Esophagus muscularis mucosa (tissue), 4 donors: ENCODE measurements at places on chromosomes 4 and X. TPM values are rescaled to one million over a fixed set of nuclear protein-coding genes. Genes with fewer than 3 reads are reported as not detected.

Gene SPIN3
- total RNA-seq = 7.3 TPM

Gene SYP
- 6.5 TPM for total RNA-seq

GRCh38 chr4:169250796-169251195 lies 20.0 kb downstream of the SH3RF1 start:
- DNase-seq = no peak
- H3K27ac ChIP-seq = no peak overlapping the region
- no peaks in the 10 kb centered on the region for H3K27me3 ChIP-seq

DNA sequence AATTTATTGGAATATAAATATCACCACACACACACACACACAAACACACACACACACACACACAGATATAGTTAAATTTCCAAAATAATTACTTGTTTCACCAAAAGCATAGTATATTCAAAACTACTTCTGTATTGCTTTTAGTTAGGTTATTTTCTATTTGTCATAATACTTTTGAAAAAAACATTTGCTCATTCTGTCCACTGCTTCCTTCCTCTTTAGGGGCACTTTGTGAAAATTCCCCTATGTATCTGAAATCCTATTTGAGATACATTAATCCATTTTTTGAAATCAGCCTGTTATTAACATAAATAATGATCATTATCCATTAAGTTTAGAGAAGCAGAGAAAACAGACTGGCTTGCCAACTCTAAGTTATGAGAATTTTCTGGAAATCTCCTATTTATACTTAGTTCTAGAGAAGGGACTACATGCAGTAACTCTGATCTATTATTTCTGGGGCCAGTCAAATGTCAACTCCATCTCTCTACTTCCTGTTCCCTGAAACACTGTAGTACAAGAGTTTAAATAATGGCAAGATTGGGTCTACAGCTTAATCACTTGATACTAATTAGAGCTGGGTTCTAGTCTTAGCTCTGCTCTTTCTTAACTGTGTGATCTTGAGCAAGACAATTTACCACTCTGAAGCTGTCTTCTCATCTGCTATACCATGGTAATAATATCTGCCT lies 54.4 kb upstream of the GPR174 start:
- H3K36me3 ChIP-seq = no peaks in the 10 kb centered on the region
- no peak overlapping the region for H3K27ac ChIP-seq
- no peak for DNase-seq
- no peaks in the 10 kb centered on the region for H3K27me3 ChIP-seq
- no peaks in the 10 kb centered on the region for H3K4me1 ChIP-seq

GRCh38 chrX:48043056-48043455 lies 28.4 kb downstream of the ZNF630 start:
- DNase-seq = no peak
- no peak overlapping the region for H3K27ac ChIP-seq
- no peak overlapping the region for H3K4me3 ChIP-seq
- H3K4me1 ChIP-seq = no peaks in the 10 kb centered on the region

Gene TMSB15A
- total RNA-seq = not detected

Gene RTL5
- total RNA-seq = 13.0 TPM

GRCh38 chr4:109998867-109999584 lies 86.3 kb downstream of the EGF start:
- no peaks in the 10 kb centered on the region for H3K4me1 ChIP-seq
- no peaks in the 10 kb centered on the region for H3K27me3 ChIP-seq
- no peak for DNase-seq
- no peak overlapping the region for H3K27ac ChIP-seq
- no peaks in the 10 kb centered on the region for H3K36me3 ChIP-seq

Gene PCDH11X
- total RNA-seq = 0.13 TPM
